Lower leg skin (tissue), 4 donors: ENCODE measurements at places on chromosomes 11 and 22.

- DNase-seq = peak; percentile 97
Observed at GRCh38 chr11:33257897-33258630, 883 bp downstream of the HIPK3 start.

- peak; percentile 85 for DNase-seq
Observed at GRCh38 chr22:44455151-44455962, 42.7 kb downstream of the RTL6 start.

DNA sequence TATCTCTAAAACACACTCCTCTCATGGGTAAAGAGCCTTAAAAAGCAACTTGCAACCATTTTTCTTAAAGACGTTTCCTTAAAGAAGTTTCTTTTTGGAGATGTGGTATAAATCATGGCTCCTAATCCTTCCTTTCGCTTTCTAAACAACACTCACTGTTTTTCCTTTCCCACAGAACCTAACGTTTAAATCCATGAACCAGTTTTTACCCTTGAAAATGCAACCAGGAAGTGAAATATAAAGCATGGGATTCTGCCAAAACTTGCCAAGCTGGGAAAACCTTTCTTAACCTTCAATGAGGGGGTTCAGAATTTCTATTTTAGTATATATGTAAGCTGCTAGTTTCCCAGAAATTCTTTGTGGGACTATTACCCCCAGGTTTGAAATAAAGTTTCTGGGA is 8.6 kb downstream of the PLEKHA7 start:
- DNase-seq = no peak

DNA sequence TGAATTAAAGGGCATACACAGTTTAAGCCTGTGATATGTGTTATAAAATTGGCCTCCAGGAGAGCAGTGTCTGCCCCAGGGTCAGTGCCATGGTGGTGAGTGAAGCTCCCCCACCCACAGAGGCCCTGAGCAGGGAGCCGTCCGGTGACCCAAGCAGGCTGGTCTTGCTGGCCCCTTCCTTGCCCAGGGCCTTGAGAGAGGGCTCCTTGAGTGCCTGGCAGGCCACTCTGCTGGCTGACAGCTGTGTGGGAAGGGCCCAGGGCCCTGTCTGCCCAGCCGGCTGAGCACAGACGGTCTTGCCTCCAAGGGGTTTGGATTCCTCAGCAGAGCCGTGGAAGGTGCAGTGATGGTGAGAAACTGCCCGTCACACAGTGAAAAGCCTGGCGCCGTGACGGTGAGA is 25.9 kb downstream of the PTDSS2 start:
- DNase-seq = no peak

DNA sequence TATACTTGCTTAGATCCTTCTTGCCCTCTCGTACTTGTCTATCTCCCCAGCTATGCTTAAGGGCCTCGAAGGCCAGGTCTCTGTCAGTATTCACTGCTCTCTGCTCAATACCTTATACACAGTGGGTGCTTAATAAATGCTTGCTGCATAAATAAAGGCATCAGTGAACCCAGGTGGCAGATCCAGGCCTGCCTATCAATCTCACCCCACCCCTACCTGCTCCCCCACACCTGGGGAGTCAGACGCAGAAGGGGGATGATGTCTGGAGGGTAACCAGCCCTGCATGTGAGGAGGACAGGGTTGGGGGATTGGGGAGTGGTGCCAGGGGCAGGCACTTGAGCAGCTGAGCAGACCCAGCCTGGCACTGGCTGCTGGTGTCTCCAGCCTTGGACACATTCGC is 430.6 kb downstream of the MN1 start:
- no peak for DNase-seq

GRCh38 chr11:125091247-125091876 is 20.1 kb downstream of the TMEM218 start:
- no peak for DNase-seq

GRCh38 chr11:2849994-2850770 is 35.4 kb downstream of the CDKN1C start:
- DNase-seq = no peak

GRCh38 chr22:37428649-37429586 is 1.6 kb upstream of the ELFN2 start:
- no peak for DNase-seq

DNA sequence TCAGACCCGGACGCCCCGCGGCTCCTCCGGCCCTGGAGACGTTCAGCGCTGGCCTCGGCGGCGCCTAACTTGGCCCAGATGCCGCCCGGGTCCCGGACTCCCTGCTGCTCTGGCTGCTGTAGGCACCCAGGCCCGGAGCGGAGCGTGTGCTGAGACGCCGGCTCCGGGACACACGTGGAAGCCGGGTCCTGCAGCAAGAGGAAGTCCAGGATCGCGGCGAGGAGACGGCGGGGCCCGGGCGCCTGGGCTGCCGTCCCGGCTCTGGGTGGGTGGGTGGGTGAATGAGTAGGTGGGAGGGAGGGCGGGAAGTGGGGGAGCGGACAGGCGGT is 223 bp downstream of the WT1 start:
- no peak for DNase-seq
